ENCODE measurements at places on chromosomes 12 and 14.

DNA sequence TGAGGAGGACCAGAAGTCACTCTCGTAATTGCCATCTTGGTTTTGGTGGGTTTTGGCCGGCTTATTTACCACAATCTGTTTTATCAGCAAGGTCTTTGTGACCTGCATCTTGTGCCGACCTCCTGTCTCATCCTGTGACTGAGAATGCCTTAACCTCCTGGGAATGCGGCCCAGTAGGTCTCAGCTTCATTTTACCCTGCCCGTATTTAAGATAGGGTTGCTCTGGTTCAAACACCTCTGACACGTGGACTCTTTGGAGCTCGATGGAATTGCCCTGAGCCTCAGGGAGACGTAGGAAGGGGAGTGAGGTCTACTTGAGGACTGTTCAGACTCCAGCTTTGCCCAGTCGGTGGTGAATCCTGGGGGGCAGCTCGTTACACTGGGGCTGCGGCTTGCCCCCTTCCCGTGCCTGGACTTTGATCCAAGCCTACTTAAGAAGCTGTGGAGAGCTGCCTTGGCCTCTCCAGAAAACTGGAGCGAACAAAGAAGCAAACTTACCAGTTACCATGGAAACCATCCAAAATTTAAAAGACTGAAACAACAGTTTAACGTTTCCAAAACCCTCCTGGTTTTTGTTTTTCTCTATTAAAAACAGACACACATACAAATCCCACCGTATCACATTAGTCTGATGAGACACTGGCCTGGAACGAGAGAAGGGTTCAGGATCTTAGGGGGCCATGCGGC lies 28.0 kb downstream of the CALM1 start:
- no peak for DNase-seq

GRCh38 chr14:103544388-103545218 lies 15.6 kb downstream of the TRMT61A start:
- peak; percentile 90 for DNase-seq

DNA sequence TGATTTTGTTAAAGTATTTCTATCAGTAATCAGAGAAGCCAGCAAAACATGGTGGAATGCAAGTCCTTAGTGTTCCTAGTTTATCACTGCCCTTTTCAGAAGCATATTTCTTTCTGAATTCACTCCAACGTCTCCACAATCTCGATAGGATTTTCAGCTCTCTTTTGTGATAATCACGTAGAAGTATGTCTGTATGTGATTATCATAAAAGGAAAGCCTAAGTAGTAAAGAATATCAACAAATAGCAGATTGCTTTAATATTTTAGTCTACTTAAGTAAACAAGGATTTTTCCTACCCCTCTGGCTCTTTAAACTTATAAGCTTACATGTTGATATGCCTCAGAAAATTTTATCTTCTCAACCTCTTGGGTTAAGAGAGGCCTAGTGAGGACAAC lies 147.4 kb upstream of the NUDT4 start:
- DNase-seq = no peak

GRCh38 chr12:114984634-114985061 lies 300.7 kb upstream of the TBX3 start:
- DNase-seq = no peak

GRCh38 chr14:78904094-78904493 lies 733.9 kb downstream of the NRXN3 start:
- no peak for DNase-seq

- no peak for DNase-seq
Measured at GRCh38 chr14:38226366-38226765, 18.7 kb downstream of the SSTR1 start.

GRCh38 chr14:21917699-21918436 lies 244.2 kb upstream of the OR4E1 start:
- peak; percentile 1 for DNase-seq

- DNase-seq = no peak
Measured at GRCh38 chr12:100324498-100324897, 32.4 kb upstream of the SLC17A8 start.

- no peak for DNase-seq
Measured at GRCh38 chr12:85072826-85073225, 36.7 kb downstream of the LRRIQ1 start.

DNA sequence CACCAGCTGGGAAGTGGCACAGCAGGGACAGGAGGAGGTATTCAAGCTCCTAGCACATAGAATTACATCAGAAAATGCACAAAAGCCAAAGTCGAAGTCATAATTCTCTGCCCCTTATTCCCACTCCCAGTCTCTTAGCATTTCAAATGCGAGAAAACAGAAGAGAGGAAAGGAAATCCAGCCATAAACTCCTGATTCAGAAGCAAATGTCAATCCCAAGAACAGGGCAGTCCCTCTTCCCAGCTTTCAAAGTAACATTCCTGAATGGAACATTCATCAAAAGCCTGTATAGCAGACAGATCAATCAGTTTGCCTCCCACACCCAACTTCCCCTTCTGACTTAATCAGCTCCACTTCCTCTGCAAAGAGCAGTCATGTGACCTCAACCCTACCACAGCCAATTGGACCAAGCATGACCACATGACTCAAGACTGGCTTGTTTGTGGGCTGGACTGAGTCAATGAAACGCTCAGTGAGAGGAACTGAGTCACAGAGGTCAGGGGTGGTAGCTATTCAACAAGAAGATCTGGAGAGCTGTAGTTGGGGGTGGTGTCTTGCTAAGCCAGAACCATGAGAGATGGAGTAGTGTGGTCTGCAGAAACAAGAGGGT lies 41.4 kb upstream of the TUNAR start:
- no peak for DNase-seq

DNA sequence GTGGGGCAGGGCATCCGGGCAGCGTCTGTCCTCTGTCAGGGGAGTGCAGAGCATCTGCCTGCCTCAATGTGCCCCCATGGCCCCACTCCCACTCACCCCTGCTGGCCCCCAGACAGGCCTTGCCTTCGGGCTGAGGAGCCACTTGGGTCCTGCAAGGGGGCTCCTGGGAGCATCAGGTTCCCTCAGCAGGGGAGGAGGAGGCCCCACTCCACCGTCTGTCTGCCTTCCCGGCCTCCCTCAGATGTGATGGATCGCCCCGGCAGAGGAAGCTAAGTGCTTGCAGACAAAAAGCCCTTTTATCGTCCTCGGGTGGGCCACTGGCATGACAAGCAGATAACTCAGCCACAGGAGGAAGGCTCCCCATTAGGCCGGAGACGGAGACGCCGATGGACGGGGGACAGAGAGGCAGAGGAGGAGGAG lies 35.1 kb downstream of the NCOR2 start:
- no peak for DNase-seq

DNA sequence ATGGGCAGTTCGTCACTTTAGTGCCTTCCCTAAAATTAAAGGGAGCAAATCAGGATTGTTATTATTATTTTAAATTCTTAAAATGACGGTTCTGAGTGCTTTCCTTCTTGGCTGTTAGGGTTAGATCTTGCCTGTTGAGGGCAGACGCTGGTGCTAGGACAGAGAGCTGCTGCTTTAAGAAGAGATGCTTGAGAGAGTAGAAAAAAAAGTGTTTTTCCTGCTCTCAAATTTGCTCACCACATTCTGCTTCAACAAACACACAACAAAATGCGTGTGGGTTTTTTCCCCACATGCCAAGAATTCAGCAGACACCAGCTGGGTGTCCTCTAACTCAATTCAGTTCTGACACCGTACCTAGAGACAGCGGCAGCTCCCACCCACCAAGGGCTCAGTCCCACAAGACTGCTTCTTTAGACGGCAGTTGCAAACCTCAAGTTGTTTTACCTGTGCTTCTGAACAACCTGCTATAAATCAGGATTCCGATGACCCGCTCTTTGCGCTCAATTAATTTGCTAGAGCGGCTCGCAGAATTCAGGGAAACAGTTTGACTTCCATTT lies 75.8 kb upstream of the RIN3 start:
- no peak for DNase-seq

- no peak for DNase-seq
Measured at GRCh38 chr12:46794593-46795190, 31.1 kb downstream of the SLC38A4 start.

DNA sequence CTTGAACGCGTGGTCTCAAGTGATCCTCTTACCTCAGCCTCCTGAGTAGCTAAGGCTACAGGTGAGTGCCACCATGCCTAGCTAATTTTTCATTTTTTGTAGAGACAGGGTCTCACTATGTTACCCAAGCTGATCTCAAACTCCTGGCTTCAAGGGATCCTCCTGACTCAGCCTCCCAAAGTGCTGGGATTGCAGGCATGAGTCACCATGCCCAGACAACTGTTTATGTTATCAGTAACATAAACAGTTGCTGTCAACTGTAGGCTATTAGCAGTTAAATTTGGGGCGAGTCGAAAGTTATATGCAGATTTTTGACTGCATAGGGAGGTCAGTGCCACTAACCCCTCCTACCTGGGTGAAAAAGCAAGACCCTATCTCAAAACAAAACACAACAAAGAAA lies 26.2 kb upstream of the LRRK2 start:
- no peak for DNase-seq

DNA sequence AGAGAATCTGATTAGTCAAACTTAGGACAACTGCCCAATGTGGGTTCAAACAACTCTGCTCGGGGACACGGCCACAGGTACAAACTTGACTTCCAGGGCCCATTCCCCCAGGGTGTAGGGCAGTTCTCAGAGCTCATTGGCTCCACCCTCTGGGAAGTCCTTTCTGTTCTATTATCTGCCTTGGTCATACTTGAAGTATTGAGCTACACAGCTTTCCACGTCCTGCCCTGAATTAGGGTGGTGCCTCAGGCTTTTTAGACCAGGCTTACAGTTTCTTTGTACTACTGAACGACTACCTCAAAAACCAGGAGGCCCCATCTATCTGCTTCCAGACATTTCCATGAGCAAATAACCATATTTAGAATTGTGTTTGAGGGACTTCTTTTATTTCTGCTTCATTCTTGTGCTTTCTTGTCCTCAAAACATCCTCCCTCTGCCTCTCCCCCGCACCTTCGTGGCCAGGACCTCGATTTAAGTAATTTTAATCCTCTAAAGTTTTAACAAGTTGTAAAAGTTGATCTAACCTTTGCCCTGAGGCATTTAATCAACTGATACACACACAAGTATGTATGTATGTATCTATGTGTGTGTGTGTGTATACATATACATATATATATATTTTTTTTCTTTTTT lies 281.7 kb upstream of the AMIGO2 start:
- no peak for DNase-seq

DNA sequence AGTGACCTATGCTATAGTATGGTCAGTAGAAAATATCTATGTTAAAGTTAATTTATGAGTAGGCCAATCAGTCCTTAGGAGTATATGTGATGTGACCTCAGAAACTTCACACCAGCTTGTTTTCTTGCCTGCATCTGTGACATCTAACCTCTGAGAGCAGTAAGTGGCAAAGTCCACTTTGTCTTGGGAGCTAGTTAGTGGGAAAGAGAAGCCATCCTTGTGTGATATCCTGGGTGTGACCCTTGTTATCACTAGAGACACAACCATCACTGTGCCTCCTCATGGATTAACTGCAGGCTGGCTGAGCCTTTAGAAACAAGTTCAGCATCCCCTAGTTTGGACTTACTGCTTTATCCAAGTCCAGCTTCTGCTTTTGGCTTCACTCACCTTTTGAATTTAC lies 170.6 kb upstream of the STXBP6 start:
- DNase-seq = no peak

- DNase-seq = no peak
Measured at GRCh38 chr14:99808154-99808505, 14.9 kb downstream of the EML1 start.

DNA sequence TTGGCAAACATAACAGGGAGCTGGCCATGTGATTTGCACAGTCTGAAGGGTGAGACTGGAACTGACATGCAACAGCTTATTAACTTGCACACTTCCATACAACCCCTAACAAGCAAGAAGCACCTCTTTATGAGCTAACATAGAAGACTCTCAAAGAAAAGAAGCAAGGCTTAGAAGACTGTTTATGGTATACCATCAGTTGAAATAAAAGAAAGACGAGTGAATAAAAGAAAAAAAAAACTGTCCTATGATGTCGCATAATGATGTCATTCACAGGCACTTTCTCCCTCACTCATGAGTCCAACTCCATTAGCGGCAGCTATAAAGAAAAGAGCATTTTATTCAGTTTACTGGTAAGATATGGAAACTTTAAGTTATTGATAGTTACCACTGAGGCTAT lies 3.3 kb upstream of the MDM1 start:
- no peak for DNase-seq

DNA sequence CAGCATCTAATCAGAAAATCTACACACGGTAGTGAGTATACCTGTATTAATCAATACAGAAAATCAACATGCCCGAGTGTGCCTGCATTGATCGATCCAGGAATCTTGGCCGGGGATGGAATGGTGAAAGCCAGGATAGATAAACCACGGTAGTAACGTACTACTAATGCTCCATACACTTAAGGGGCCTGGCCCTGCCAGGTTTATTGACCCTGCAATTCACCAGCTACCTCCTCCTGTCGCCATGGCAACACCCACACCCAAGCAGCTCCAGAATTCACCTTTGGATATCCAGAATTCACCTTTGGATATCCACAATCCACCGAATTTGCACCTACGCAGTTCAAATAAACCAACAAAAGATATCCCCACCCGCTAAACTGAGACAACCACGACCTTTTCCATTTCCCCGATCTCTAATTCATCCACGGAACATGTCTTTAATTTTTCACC lies 14.8 kb upstream of the CALM1 start:
- DNase-seq = no peak

Measured in amygdala (tissue), 56 donors.